Endodermal cell (in vitro differentiated cells): ENCODE measurements at places on chromosomes 3 and 15. TPM values are rescaled to one million over a fixed set of nuclear protein-coding genes. Genes with fewer than 3 reads are reported as not detected.

SI gene
- total RNA-seq, result not detected in 2 replicates

DNA sequence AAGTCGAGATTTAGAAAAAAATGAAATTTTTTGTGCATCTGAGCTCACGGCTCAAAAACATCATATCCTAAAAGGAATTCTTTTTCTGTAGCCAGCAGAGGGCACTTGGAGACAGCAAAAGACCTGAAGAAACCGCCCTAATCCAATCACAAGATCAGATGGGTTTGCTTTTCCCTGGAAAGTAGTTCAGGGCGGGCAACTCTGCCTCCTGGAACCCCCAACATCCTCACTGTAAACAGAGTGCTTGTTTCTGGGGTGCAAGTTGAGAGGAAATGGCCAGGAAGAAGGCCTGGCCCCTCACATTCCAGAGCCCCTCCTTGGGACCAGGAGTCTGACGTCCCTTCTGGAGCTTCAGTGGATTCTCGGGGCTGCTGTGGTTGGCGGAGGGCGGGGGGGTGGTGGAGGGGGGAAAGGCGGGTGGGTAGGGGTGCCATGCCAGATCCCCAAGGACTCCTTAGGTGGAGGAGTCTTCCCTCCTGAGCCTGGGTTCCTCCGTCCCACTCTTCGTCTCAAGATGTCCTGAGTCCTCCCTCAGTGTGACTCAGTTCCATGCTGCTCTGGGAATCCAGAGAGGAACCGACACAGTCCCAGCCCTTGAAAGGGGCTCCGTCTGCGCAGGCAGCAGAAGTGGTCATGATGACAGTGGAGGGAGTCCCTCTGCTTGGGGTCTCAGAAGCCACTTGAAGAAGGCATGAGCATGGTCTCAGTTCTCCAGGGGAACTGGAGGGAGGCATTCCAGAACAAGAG, 35.9 kb downstream of the CCK start:
- peaks cover under 1% of the 10 kb centered on the region for H3K36me3 ChIP-seq
- no peak overlapping the region for H3K27ac ChIP-seq
- no peaks in the 10 kb centered on the region for H3K4me1 ChIP-seq

SEMA6D gene
- total RNA-seq, result 44.8 and 48.7 TPM in 2 replicates

- no peaks in the 10 kb centered on the region for H3K36me3 ChIP-seq
- H3K27me3 ChIP-seq, result no peaks in the 10 kb centered on the region
- peak; percentile 68 for DNase-seq
- H3K27ac ChIP-seq, result no peak overlapping the region
Measured at GRCh38 chr3:74824366-74824765, 209.9 kb upstream of the CNTN3 start.
